ENCODE measurements at places on chromosomes 5 and 9.
A peak's percentile ranks its signal among the peaks of the same experiment; 100 is the strongest.

DNA sequence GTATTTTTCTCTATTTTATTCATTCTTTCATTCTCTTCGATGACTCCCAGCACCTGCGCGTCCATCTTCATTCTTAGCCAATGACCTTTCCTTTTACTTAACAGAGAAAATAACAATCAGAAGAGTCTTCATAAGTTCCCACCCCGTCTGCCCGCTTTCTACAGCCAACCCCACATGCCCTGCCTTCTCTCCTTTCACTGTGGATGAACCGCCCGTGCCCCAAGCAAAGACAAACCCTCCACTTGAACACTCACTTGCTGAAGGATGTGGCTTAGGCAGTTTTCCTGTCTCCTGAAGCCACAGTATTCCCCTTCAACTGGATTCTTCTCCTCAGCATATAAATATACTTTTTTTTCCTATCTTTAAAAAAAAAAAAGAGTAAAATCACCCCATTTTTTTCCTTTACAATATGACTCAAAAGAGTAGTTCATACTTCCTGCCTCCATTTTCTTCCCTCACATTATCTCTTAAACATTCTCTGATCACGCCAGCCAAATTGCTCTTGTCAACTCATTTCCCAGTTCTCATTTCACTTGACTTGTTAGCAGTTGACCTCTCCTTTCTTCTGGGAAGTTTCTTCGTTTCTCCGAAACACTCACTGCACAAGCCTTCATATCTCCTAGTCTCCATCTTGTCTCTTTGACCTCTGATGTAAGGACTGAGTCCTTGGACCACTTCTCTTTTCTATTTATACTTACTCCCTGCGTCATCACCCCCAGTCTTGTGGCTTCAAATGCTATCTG, 11.1 kb downstream of the NIPSNAP3B start:
- DNase-seq = peak; percentile 77

GRCh38 chr9:35044071-35044470, 28.4 kb downstream of the VCP start:
- no peak for DNase-seq

- peak; percentile 18 for DNase-seq
Observed at GRCh38 chr5:135133698-135134515, 99.9 kb upstream of the PITX1 start.

DNA sequence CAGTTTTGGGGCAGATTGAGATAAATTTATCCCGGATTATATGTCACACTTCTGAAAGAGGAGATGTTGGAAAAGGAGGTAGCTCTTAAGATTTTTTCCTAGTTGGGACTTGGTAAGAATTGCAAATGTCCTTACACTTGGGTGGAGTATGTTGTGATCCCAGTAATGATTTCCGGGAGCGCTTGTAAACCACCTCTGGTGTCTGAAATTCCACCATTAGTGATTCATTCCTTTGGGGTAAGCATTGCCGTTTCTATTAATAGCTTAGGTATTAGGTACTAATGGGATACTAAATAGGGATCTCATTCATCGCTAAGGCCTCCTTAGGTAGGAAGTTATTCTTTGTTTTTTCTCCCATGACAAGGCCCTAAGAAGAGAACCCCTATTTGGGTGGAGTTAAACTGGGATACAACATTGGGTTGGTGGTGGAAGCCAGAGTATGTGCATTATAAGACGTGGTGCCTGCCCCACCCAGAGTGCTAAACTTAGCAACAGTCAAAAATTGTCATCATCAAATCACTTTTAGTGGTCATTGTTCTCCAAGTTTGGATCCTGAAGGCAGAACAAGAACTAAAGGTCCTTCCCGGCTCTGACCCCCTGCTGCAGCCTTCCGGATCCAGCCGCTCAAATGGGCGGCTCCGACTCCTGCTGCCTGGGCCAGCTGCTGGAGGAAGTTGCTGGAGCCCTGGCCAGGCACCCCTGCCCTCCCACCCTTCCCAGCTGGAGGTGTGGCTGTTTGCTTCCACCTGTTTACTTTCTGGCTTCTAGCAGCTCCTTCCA, 31.7 kb upstream of the DAB2IP start:
- DNase-seq = no peak

All from suppressor macrophage (primary cell).